ENCODE measurements at places on chromosomes 12 and 14. TPM values are rescaled to one million over a fixed set of nuclear protein-coding genes. Genes with fewer than 3 reads are reported as not detected.

- ATAC-seq: no peak
Measured at GRCh38 chr12:60494244-60494643, 898.4 kb downstream of the SLC16A7 start.

LTBP2 gene
- not detected for total RNA-seq

DNA sequence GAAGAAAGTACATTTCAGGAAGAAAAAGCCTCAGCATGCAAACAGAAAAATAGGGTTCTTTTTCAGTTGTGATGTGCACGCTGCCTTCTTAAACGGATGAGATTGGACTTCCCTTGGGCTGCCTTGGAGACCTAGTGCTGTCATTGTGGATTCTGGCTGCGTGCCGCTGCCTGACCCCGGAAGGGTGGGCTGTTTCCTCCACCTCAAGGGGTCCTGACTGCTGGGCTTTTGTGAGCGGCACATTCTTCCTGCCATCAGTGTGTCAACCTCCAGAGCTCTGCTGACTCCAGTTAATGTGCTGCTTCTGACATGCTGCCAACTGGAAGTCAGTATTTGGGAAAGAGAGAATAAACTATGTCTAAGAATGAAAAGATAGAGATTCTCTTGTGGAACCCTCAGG lies 25.1 kb downstream of the CCNK start:
- no peak for ATAC-seq

GRCh38 chr12:119547001-119547400 lies 46.6 kb upstream of the TMEM233 start:
- no peak for ATAC-seq

DACT1 gene
- total RNA-seq: 2.8 TPM

- no peak for ATAC-seq
Measured at GRCh38 chr14:99081156-99081765, 190.7 kb downstream of the BCL11B start.

- ATAC-seq: no peak
Measured at GRCh38 chr12:43288671-43289425, 263.2 kb downstream of the ADAMTS20 start.

- ATAC-seq: peak; percentile 26
Measured at GRCh38 chr14:61866932-61867920, 105.0 kb downstream of the SNAPC1 start.

GRCh38 chr12:101777485-101777884 lies 38.2 kb upstream of the SYCP3 start:
- no peak for ATAC-seq

DNA sequence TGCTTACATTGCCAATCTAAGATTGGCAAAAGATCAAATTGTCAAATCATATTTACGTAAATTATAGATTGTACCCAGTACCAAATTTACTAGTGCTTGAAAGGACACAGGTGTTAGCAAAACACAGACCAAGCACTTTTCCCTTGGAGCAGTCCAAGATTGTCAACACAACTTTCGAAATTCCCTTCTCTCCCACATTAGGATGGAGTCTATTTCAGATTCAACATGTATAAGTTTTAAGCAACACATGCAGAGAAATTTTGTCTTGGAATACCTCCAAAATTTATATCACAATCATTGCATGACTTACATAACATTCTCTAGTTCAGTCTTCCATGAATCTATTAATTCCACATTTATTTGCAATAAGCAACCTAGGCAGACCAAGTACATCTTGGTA lies 74.9 kb upstream of the SLCO1C1 start:
- no peak for ATAC-seq

DNA sequence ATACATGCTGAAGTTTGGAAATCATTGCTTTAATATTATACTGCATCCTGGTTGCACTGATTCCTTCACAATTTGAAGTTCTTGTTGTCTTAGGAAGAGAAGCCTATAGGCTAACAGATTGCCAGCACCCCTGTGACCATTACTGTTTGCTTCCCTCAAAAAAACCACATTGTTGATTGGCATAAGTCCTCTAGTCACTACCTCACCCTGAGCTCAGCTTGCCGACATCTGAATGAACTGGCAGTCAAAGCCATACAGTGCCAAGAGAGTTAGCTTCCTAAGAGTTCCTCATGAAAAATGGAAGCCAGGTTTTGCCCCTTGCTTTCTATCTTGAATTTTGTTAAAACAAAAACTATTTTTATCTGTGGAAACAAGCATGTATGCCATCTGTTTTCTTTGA lies 276.1 kb downstream of the SYT1 start:
- no peak for ATAC-seq

RNASE1 gene
- not detected for total RNA-seq

HOTAIR gene
- not detected for total RNA-seq

C14orf132 gene
- total RNA-seq: 1.3 TPM

GRCh38 chr12:24697769-24698168 lies 251.1 kb downstream of the BCAT1 start:
- no peak for ATAC-seq

- no peak for ATAC-seq
Measured at GRCh38 chr12:42953021-42953420, 363.5 kb upstream of the PRICKLE1 start.

TEX52 gene
- 0.35 TPM for total RNA-seq

PPP1R1A gene
- not detected for total RNA-seq
